GM12864 (cell line): ENCODE measurements at places on chromosomes 11 and 22.

DNA sequence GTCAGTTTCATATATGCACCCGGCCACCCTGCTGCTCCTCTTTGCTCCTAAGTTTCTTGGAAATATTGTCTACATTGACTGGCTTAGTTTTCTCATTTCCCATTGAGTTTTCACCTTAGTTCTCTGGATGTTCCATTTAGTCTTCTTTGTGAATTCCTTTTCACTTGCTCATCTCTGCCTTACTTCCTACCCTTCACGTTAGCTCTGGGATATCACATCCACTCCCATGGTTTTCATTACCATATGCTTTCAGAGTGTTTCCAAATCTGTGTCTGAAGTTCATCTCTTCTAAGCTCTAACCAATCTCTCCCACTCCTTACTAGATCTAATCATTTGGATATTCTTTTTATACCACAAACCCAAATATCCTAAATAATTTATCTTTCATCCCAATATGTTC is 226.4 kb downstream of the FAM76B start:
- no peak for DNase-seq

DNA sequence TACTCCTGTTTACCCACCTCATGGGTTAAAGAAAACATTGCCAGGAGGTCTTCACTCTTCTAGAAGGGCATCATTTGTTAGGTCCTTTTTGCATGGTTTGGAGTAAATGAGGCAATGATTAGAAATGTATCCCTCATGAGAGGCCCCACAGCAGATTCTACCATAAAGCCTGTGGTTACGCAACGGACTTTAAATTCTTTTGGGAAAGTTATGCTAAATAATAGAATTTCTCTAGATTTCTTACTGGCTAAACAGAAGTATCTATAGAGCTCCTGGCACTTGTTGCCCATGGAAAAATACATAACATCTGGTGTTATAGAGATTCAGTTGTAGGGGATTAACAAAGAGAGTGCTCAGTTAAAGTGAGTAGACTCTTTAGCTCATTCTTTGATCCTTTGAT is 15.1 kb upstream of the ATXN10 start:
- no peak for DNase-seq

DNA sequence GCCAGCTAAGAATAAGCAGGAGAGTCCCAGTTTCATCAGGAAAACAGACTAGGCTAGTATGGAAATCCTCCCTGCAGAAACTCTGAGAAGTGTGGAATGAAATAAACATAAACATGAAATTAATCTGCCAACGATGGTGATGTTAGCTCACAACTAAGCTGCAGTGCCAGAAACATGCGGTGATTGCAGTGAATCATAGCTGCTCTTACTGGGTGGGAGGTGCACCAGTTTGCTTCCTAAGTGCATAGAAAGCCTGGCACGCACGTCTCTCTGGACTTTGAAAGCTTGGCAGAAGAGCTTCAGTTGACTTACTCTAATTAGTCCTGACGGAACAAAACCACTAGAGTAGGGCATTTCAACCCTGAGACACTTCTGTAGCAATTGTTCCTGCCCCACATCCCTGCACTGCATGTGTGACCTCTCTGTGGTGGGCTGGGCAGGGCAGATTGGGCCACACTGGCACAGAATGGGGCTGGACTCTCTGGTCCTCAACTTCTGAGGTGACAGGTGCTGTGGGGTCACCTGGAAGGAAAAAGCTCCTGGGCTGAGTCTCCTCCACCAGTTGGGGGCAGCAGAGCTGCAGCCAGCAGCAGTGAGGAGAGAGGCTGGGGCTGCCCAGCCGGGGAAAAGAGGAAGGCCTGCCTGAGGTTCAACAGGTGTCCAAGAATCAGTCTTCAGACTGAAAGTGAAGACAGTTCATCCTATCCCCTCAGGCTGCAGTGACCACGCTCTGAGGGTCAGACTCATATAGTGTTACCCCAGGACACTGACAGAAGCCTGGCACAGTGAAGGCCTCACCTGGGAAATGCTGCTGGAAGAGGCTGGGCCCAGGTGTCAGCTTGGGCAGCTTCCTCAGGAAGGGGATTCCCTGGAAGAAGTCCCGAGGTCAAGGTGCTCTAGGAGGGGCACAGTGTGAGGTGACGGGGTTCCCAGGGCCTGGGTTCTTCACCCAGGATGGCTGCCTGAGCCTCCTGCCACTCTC is 40.5 kb downstream of the GGTLC2 start:
- peak; percentile 39 for DNase-seq

GRCh38 chr11:69448471-69449284 is 32.8 kb upstream of the LINC01488 start:
- no peak for DNase-seq

DNA sequence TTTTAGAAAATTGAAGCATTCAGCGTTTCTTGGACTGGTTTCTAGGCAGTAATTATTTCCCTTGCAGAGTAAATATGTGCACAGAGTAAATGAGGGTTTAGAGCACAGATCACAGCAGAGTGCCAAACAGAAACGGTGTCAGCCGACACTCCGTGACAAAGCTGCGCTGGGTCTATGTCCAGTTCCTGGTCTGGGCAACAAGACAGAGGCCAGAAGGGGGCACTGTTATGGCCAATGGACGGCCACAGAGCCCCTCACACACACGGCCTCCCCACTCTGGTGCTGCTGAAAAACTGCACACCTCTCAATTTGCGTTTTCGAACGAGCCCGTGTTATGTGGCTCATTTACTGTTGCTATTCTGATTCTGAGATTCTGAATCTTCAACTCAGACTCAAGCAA is 180.7 kb downstream of the MPPED1 start:
- no peak for DNase-seq

DNA sequence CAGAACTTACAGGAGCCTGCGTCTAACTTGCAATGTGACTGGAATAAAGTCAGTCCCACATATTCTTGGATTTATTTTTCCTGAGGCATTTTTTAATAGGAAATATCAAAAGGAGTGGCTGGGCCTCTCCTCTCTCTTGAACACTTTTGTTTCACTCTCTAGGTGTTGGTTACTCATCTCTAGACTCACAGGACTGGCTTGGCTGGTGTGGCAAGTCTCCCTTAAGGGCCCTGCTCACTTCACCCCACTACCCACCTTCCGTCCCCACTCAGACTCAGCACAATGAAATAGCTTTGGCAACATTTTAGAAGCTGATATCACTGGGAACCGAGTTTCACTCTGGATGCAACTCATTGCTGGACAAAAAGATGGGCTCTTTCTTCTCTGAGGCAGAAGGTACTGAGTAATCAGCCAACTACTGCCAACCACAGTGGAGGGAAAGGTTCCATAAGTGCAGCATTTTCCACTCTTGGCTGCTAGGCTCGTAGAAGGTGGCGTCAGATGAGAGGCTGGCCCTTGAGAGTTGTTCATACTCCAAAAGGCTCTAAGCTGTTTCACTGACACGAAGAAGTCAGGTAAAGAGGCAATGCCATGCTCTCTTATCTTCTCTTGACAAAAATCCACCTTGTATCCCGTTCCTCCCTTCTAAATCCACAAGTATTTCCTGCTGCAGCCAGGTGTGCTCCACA is 390.6 kb downstream of the SOX6 start:
- no peak for DNase-seq

DNA sequence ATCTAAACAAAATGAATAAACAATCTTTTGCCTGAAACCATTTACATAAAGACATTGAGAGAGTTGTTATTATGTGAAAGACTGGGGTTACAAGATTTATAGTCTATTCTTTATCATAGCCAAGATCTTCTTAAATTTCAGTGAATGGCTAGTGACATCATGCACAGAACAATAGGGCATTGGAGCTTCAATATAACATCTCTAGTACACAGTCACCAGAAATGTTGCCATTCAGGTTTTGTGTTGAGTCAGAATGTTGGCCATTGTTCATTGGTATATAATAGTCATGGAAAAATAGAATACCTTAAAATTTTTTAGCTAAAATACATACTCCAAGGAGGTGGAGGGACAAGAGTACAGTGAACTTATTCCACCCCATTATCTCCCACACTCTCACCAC is 44.3 kb downstream of the SLC5A12 start:
- no peak for DNase-seq

DNA sequence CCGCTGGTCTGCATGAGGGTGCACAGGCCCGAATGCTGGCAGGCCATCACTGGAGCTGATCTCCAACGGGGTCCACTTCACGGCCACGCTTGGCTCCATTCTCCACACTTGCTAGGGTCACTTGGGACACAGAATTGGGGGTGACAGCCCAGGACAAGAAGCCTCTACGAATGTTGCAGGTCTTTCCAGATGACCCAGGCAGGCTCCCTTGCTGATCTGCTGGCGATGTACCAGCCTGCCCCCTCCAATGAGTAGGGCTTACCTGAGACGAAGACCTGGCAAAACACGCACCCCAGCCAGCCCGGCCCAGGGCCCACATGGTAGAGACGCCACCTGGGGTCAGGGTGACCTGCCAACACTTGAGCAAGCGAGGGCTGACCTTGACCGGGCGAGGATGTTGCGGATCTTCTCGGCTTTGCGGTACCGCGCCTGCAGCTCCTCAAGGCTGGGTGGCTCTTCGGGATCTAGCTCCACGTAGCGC is 44.9 kb downstream of the C11orf58 start:
- DNase-seq = no peak

DNA sequence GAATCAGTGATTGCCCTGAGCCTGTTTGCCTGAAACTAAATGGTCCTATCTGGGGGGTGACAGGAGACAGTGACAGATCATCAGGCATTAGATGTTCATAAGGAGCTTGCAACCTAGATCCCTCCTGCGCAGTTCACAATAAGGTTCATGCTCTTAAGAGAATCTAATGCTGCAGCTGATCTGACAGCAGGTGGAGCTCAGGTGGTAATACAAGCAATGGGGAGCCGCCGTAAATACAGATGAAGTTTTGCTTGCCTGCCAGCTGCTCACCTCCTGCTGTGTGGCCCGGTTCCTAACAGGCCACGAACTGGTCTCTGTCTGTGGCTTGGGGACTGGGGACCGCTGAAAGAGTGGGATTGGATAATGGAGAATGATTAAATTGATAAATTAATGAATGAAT is 14.0 kb downstream of the NOX4 start:
- DNase-seq = no peak

DNA sequence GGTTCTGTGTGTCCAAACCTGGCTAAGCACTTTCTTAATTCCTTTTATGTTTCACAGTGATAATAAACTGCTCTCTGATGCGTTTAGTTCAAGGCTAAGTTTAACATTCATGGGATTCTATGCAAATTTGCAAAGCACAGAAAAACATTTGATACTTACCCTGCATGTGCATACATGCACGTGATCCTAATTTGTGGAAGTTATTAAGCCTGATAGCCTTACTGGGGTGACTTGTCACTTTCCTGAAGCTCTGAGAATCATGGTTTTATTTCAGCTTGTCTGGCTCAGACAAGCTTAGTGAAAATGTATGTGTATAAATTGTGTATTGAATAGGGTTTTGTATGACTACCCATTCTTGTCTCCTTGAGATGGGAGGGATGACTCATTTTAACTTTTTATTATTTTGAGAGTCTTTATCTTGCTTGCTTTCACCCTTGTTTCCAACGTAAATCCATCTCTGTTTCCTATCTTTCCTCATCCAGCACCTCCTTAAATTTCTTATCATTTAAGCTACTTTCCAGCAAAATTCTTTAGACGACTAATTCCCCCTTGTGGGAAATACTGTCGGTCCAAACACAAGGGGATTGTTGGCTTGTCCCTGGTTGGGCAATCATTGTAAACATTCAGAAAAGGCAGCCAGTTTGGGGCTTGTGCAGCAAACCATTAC is 167.1 kb downstream of the C11orf91 start:
- DNase-seq = no peak

- no peak for DNase-seq
These were observed 40.7 kb upstream of the POU2AF1 start for GRCh38 chr11:111419641-111420327.

- no peak for DNase-seq
These were observed 103.5 kb downstream of the KCNA4 start for GRCh38 chr11:29913352-29913751.

DNA sequence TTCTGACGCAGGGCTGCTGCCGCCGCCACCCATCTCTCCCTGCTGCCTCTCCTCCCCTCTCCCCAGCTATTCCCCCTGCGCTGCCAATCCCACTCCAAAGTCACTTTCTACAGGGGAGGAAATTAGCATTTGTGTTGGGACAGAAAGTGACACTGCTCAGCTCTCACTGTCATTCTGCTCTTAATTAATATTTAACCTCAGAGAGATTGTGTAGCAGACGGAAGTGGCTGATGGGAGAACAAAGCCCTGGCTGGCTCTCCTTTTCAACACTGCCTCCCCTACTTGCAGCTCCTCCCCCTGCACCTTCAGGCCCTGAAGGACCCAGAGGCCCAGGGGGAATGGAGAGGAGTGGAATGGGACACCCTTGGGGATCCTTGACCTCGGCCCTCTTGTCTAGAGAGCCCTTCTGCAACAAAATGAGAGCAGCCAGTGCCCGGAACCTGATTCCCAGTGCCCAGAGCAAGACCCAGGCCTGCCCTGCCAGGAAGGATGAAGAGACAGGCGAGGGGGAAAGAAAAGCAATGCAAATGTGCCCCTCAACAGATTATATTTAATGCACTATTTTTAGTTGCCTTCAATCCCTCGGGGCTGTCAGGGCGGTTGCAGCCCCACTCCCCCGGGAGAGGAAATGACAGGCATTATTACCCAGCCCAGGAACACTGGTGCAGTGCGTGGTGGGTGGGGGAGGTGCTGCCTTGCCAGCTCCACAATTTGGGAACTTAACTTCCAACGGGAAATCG is 14.6 kb upstream of the NRGN start:
- no peak for DNase-seq

DNA sequence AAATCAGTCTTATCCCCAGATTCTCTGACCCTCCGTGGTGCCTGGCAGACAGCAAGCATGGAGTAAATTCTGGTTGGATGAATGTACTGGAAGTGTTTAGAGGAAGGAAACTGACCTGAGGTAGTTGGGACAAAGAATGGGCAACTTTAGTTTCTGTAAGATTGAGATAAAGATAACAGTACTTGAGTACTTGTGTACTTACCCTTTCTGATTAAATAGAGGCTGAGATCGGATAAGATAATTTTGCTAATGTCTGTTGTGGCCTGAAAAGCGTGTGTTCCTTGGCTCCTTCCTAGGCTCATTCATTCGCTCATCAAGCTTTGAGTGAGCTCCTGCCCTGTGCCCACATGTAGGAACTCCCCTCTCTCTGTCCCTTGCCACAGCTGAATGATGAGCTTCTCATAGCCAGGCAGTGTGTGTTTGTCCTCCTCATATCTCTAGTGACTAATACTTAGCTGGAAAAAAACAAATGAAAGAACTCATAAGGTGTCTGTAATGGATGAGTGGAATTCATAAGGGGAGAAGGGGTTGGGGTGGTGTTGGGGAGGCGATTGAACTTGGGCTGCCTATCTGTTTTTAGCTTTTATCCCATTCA is 118.1 kb downstream of the DBX1 start:
- DNase-seq = no peak

DNA sequence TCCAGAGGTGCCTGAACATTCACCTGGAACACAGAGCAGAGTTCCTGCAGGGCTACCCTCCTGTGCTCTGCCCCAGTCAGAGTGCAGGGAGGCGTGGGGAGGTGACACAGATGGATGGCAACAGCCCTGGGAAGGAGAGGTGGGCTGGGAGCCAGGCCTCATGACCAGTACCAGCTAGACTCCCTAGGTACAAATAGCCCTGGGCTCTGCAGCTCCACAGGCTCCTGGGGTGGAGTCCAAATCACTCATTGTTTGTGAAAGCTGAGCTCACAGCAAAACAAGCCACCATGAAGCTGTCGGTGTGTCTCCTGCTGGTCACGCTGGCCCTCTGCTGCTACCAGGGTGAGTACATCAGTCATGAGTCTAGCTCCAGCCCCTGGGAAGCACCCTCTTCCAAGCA is at the start of gene SCGB1D2:
Gene SCGB1D2 (plus strand): TSS at position 219 of the 400 bp plus-strand sequence. CDS start 69 bp downstream, at position 288.
- DNase-seq = no peak
